ENCODE measurements at places on chromosomes 13 and 19. TPM values are rescaled to one million over a fixed set of nuclear protein-coding genes. Genes with fewer than 3 reads are reported as not detected.

ZNF132 gene
- 9.2 TPM for total RNA-seq

IGSF23 gene
- total RNA-seq: not detected

EDNRB gene
- total RNA-seq: 9.7 TPM

HDGFL2 gene
- 70.1 TPM for total RNA-seq

PLIN5 gene
- total RNA-seq: not detected

SPRYD7 gene
- total RNA-seq: 8.5 TPM

MICOS13 gene
- total RNA-seq: 24.8 TPM

NLRP4 gene
- total RNA-seq: not detected

ZNF540 gene
- total RNA-seq: 0.50 TPM

FGF21 gene
- not detected for total RNA-seq

CD22 gene
- total RNA-seq: 0.25 TPM

PEG3 gene
- total RNA-seq: 3.9 TPM
